ENCODE measurements at places on chromosomes 7 and 10.
A peak's percentile ranks its signal among the peaks of the same experiment; 100 is the strongest.

DNA sequence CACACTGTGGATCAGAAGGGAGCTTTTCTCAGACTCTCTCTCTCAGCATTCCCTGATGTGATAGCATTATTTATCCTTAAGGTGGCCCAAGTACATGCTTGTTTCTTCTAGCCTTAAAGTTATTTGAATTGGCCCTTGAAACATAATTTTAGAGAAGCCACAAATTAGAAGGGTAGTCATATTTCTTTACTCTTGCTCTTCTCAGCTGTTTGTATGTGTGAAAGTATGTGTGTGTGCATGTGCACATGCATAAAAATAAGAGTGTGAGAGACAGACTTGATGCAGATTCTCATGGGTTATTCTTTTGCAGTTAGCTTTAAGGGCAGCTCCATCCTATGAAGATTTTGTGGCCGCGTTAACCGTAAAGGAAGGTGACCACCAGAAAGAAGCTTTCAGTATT is 50.1 kb downstream of the PLEKHA8 start:
- DNase-seq: no peak

DNA sequence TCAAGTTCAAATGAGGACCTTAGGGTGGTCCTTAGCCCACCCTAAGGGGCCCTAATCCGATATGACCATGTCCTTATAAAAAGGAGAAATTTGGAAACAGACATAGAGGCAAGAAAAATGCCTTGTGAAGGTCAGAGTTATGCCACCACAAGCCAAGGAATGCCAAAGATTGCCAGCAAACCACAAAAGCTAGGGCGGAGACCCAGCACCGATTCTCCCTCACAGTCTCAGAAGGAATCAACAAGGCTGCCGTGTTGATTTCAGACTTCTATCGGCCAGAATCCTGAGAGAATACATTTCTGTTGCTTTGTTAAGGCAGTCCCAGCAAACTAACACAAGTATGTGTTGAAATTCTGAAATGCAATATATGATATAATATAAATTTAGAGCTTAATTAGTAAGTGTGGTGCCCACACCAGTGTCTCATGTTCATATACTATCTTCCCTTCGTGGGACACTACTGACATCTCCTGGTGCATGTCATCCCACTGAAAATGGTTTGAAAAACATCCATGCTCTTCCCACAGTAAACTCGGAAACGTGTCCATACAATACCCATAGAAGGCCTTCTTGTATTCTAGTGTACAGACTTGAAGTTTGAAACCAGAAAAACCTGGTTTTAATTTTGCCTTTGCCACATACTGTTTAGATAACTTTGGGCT is 349.0 kb downstream of the TNS3 start:
- DNase-seq: no peak

DNA sequence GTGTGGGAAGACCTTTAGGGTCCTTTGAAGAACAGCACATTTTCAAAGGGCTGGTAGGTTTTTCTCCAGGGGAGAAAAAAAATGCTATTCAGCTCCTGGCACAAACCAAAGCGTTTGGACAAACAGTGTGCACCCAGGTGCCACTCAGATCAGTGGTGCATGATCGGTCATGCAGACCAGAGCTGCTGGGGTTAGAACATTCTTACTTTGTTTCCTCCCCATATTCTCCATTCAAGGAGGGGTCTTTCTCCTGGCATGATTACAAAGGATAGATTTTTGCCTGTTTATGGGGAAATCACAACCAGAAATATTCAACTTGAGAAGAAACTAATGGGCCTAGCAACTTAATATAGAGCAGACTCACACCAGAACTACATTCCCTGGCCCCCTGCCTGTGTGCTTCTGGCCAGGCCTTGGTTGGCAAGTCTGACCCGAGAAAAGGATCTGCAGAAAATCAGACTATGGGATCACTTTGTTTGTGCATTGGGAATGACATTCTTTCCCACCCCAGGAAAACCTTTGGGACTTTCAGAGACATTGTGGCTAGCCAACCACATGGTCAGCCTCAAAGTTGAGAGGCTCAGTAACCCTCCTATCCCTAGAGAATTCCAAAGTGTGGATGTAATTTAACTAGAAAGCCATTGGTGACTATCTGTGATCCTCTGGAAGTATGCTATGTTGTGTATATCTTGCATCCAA is 82.3 kb upstream of the FGL2 start:
- DNase-seq: no peak

DNA sequence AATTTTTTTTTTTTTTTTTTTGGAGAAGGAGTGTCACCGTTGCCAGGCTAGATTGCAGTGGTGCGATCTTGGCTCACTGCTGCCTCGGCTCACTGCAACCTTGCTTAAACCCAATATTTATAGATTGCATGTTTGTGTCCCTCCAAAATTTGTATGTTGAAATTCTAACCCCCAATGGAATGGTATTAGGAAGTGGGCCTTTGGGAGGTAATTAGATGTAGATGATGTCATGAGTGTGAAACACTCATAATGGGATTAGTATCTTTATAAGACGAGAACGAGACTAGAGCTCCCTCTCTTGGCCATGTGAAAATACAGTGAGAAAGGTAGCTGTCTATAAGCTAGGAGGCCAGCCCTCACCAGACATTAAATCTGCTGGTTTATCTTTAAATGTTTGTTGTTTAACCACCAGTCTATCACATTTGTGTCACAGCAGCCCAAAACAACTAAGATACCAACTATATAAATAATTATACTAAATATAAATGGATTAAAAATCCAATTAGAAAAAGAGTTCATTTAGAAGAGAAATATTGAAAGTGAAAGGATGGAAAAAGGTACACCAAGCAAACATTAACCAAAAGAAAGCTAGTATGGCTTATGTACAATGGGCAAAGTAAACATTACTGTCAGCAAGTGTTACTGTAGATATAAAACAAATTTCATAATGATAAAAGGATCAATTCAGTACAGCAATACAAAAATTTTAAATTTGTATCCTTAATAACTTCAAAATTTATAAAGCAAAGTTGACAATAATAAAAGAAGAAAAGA is 9.3 kb downstream of the TCAF1 start:
- peak; percentile 78 for DNase-seq

- DNase-seq: no peak
These were observed 296.4 kb upstream of the MAGI2 start for GRCh38 chr7:79749856-79750255.

Data from Kasumi-1 (cell line).